ENCODE measurements at places on chromosomes 16 and 17.

DNA sequence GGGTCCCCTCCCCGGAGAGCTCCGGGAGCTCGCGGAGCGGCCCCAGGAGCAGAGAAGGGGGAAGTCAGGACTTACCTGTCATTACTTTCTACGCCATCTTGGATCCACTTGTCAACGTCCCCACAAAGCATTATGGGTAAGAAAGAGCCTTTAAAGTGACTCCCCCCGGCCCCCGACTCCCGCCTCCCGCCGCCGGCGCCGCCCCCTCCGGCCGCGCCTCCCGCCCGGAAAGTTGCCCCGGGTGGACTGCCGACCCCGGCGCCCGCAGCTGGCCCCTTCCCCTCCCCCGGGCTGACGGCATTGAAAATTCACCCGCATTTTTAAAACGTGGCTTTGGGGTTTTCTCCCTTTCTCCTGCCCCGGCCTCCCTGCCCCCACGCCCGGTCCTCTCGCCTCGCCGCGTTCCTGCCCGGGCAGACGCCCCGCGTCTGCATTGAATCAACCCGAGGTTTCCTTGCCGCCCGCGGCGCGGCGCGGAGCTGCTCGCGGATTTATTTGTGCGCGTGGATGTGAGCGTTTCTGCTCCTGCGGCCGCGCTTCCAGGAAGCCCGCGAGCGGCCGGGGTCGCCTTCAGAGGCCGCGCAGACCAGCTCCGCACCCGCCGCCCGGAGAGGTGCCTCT lies at the start of gene HELZ:
Gene HELZ, minus strand, starts transcription at position 124 of the 621 bp plus-strand sequence. CDS start 26,392 bp downstream, outside the sequence.
- peak; percentile 95 for DNase-seq

DNA sequence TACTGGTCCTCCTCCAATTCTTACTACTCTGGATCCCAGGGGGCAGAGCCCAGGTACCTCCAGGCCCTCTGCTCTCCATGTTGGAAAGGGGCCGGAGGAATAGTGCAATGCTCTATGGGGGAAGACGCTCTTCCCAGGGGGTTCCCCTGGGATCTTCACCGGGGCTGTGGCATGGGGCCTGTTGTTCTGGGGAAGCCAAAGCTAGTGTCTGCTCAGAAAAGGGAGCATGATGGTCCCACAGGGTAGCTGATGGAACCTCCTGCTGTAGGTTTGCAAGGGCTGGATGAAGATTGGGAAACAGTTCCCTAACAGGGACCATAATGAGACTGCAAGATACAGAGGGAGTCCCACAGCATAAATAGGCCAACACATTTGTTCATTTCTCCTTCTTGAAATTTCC lies 114.7 kb downstream of the IRX5 start:
- no peak for DNase-seq

GRCh38 chr16:78235876-78236275 lies 136.4 kb downstream of the WWOX start:
- no peak for DNase-seq

GRCh38 chr17:48584223-48584741 lies 5.8 kb downstream of the HOXB3 start:
- no peak for DNase-seq

Data from GM03348 (cell line).